ENCODE measurements at places on chromosomes 11 and 22. TPM values are rescaled to one million over a fixed set of nuclear protein-coding genes. Genes with fewer than 3 reads are reported as not detected.

The C22orf15 gene
- total RNA-seq: not detected

The MOGAT2 gene
- total RNA-seq: not detected

The TUBA8 gene
- total RNA-seq: 0.51 TPM

The OR52N4 gene
- total RNA-seq: not detected

The TSSC4 gene
- 64.9 TPM for total RNA-seq

The GLB1L3 gene
- not detected for total RNA-seq

The FOLH1 gene
- total RNA-seq: not detected

The SYT12 gene
- 19.0 TPM for total RNA-seq

The IGHMBP2 gene
- 13.9 TPM for total RNA-seq

The DGCR6 gene
- total RNA-seq: 1.7 TPM

The USH1C gene
- 1.0 TPM for total RNA-seq

The DEUP1 gene
- total RNA-seq: not detected

The NPTXR gene
- total RNA-seq: 7.9 TPM

The SCARF2 gene
- 1.1 TPM for total RNA-seq

The CLCF1 gene
- 34.8 TPM for total RNA-seq

The MYO18B gene
- 0.08 TPM for total RNA-seq

The SSTR3 gene
- total RNA-seq: not detected

The CLMP gene
- total RNA-seq: 25.5 TPM

The PATE2 gene
- total RNA-seq: not detected

The OR5AN1 gene
- not detected for total RNA-seq

The SLC17A6 gene
- not detected for total RNA-seq

The CRYBA4 gene
- total RNA-seq: not detected

The ENTHD1 gene
- not detected for total RNA-seq

The APOA5 gene
- total RNA-seq: not detected

The ANGPTL5 gene
- total RNA-seq: 0.14 TPM

The ADM2 gene
- 0.57 TPM for total RNA-seq

The DCDC1 gene
- total RNA-seq: 0.91 TPM

The ZNF214 gene
- total RNA-seq: 0.92 TPM

The NCR3LG1 gene
- 2.4 TPM for total RNA-seq
